ENCODE measurements at places on chromosomes 6 and 20. TPM values are rescaled to one million over a fixed set of nuclear protein-coding genes. Genes with fewer than 3 reads are reported as not detected.

CLPSL2 gene
- polyA plus RNA-seq, result not detected

NKAPL gene
- polyA plus RNA-seq, result not detected

CYP39A1 gene
- polyA plus RNA-seq, result 2.0 TPM

EMILIN3 gene
- 0.30 TPM for polyA plus RNA-seq

SLC35B3 gene
- polyA plus RNA-seq, result 22.0 TPM

COL9A1 gene
- 1.8 TPM for polyA plus RNA-seq

AVP gene
- not detected for polyA plus RNA-seq

CALHM4 gene
- polyA plus RNA-seq, result 0.66 TPM

VSTM2L gene
- 22.1 TPM for polyA plus RNA-seq

CRISP3 gene
- polyA plus RNA-seq, result not detected

SLC24A3 gene
- polyA plus RNA-seq, result 6.5 TPM

USP49 gene
- 24.2 TPM for polyA plus RNA-seq

PDE7B gene
- 5.9 TPM for polyA plus RNA-seq

OVOL2 gene
- not detected for polyA plus RNA-seq

DNAH8 gene
- 0.07 TPM for polyA plus RNA-seq

FUT9 gene
- polyA plus RNA-seq, result 18.5 TPM
